ENCODE measurements at places on chromosomes 1 and 21. TPM values are rescaled to one million over a fixed set of nuclear protein-coding genes. Genes with fewer than 3 reads are reported as not detected.

The PRDM2 gene
- 39.9 TPM for total RNA-seq

The LIPI gene
- not detected for total RNA-seq

GRCh38 chr1:3905953-3906671, 6.0 kb upstream of the C1orf174 start:
- DNase-seq: no peak

GRCh38 chr1:77412069-77412819, 130.4 kb downstream of the AK5 start:
- DNase-seq: no peak

DNA sequence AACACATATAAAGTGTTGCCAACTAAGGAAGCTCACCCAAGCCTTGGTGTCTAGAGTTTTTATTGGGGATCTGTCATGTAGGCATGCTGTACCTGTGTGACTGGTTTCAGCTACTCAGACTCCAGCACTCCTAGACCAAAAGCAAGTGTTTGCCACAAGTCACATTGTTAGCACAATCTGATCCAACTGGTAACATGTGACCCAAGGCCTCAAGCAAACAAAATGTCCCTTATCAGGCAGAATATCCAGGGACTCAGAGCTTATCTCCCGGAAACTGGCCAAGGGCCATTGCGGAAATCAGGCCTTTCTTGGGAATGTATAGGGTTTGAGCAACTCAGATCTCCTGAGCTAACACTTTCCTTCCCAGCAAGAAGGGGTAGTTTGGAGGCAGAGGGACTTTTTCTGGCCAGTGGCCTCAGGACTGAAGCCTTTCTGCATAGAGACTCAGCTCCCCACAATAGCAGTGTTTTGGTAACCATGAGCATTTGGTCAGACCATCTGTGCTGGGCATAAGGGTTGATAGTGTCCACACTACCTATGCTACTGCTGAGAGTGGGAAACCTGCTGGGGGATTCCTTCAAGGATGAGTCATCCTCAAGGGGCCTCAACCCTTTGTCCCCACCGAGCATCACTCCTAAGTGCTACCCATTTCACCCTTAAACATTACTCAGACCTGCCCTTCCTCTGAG, 29.6 kb downstream of the NHLH2 start:
- DNase-seq: no peak

DNA sequence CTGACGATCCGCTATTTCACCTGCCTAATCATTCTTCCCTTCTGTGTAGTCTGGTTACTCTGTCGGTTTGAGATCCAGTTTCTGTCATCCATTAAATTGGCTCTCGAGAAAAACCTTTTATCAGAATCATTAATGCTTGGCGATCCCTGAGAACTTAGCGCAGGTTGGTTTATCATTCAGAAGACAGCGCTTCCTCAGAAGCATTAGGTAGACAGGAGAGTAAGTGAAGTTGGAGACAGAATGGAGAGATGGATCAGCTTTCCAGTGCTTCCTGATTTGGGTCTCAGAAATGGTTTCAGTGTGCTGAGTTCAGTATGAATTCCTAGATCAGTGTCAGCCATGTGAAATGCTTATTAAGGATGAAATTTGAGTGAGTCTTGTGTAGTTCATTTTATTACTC, 1.3 kb downstream of the USP1 start:
- no peak for DNase-seq

DNA sequence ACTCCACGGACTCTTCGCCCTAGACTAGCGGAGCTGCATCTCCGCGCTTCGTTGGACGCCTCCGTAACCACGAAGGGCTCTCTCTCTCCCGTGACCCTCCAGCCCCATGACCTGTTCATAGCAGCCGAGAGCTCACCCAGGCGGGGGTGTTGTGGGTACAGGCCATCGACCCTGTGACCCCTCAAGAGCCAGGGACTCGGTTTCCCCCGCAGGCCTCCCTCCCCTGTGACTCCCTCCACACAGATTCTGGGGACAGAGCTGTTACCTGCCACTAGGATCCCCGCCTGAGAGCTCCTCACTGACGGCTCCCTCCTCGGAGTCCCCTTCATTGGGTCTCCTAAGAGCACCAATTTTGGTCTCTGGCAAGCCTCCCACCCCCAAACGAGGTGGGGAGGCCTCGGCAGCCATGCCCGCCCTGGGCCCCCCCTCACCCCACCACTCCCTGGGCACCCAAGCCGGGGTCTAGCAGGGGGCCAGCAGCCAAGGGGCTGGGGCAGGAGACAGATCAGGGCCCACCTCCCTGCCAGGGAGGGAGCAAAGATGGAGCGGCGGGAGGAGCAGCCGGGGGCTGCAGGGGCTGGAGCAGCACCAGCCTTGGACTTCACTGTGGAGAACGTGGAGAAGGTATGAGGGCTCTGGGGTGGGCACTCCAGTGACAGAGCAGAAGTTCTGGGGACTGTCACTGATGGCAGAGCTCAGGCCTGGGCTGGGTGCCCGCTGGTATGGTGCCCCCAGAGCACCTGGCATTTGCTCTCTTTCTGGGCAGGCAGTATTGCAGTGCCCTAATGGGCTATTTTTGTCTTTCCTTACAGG, 517 bp downstream of the IPO13 start:
- DNase-seq: no peak

DNA sequence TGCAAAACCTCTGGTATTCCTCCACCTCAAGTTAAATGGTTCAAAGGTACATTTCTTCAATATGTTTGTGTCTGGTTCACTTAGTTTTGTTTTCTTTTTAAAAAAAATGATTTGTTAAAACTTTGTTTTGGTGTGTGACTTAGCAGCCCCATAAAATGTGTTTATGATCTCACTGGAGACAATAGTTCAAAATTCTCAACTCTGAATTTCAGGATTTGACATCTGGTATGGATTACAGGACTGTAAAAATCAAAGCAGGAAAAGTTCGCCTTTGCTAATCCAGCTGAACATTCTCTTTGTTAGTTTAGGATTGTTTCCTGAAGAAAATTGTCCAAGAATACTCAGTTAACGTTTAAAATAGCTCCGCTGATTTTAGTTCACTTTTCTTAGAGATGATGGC, 231.7 kb downstream of the HMCN1 start:
- DNase-seq: no peak

The MXRA8 gene
- total RNA-seq: 76.1 TPM

GRCh38 chr1:43572084-43572483, 41.4 kb downstream of the PTPRF start:
- DNase-seq: no peak

All from lower leg skin (tissue), 4 donors.